ENCODE measurements at places on chromosomes 13 and 19.
A peak's percentile ranks its signal among the peaks of the same experiment; 100 is the strongest.

GRCh38 chr13:75830842-75831241, 194.7 kb downstream of the LMO7 start:
- DNase-seq: no peak

- no peak for DNase-seq
Measured at GRCh38 chr19:10776900-10777650, 58.9 kb downstream of the TMED1 start.

DNA sequence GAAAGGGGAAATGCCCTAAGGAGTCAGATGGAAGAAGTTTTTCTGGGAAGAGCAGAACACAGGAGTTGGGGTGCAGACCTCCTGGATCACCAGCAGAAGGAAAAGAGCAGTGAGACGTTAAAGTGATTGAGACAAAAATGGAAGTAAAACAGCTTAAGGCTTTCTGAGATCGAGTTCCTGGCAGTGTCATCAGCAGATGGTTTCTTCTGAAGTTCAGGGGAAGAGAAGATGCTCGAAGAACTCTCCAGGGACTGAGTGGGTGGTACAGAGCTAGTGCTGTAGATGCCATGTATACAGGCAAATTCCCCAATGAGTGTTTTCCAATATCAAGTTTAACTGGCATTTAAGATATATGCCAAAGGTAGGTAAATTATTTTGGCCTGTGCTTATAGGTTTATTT, 272.2 kb upstream of the KLF12 start:
- no peak for DNase-seq

DNA sequence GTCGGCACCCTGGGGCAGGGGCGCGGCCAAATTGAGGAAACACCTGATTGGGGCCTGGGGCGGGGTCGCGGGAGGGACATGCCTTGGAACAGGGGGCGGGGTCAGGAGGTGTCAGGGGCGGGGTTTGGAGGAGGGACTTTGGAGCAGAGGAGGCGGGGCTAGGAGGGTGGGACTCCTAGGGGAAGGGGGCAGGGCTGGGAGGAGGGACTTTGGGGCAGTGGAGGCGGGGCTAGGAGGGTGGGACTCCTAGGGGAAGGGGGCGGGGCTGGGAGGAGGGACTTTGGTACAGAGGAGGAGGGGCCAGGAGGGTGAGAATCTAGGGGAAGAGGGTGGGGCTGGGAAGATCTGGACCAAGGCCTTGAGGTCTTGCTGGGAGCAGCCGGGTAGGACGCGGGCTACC, 21.9 kb downstream of the GRIN2D start:
- DNase-seq: peak; percentile 74

- DNase-seq: no peak
Measured at GRCh38 chr13:23628765-23629565, 58.8 kb downstream of the TNFRSF19 start.

DNA sequence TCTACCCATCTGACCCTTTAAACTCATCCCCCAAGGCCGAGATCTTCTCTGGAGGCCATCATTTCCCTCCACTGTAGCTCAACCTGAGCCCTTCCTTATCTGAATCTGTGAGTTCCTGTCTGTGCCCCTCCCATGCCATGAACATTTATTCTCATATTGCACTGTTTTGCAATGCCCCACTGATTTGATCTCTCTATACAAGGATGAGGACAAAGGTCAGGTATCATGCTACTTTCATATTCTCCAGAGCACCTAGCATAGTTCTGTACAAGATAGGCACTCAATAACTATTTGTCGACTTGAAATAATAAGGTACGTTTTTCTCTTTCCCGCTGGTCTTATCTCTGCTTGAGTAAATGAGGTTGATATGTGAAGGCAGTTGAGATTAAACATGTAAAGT, 135.5 kb downstream of the KLF5 start:
- no peak for DNase-seq
